ENCODE measurements at places on chromosomes 5 and 9.

GRCh38 chr5:131608597-131608996, 26.4 kb downstream of the RAPGEF6 start:
- no peak for DNase-seq

GRCh38 chr5:56190497-56190896, 42.6 kb downstream of the ANKRD55 start:
- DNase-seq = no peak

- no peak for DNase-seq
Measured at GRCh38 chr9:80691229-80691628, 998.1 kb downstream of the TLE1 start.

DNA sequence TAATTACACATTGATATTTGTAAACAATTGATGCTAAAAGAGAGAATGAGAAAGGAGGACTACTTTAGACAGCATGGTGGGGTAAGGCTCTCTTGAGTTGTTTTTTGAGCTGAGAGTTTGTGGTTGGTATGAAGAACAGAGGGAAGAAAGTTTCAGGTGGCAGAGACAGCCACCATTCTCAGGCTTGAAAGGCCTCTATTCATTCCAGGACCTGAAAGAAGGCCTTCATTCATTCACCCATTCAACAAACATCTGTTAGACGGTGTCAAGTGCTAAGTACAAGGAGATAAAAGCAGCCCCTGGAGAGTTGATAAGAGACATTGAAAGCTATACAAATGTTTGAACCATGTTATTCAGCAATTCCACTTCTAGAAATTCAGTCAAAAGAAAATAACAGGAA, 21.7 kb upstream of the ADAM19 start:
- DNase-seq = no peak
